Activated naive CD4-positive, alpha-beta T cell treated with Interleukin-2 at 50 U/mL for 16 hours (primary cell): ENCODE measurements at places on chromosomes 7 and 10.

DNA sequence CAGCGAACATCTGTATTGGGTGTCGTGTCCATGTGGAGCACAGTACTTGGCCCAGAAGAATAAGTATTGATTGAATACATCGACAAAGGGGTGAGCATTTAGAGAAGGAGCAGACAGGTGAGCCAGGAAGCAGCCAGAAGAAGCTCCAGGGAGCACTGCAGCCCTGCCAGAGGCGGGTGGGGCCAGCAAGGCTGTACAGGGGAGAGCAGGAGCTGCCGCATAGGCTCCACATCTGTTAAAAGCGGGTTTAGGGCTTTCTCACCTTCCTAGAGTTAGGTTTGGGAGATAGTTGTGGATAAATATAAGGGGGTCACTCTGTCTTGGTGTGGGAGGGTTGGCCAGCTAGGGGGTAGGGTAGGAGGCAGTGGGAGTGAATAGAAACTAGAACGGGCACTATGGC is 1.3 kb upstream of the CPA1 start:
- no peak for DNase-seq

DNA sequence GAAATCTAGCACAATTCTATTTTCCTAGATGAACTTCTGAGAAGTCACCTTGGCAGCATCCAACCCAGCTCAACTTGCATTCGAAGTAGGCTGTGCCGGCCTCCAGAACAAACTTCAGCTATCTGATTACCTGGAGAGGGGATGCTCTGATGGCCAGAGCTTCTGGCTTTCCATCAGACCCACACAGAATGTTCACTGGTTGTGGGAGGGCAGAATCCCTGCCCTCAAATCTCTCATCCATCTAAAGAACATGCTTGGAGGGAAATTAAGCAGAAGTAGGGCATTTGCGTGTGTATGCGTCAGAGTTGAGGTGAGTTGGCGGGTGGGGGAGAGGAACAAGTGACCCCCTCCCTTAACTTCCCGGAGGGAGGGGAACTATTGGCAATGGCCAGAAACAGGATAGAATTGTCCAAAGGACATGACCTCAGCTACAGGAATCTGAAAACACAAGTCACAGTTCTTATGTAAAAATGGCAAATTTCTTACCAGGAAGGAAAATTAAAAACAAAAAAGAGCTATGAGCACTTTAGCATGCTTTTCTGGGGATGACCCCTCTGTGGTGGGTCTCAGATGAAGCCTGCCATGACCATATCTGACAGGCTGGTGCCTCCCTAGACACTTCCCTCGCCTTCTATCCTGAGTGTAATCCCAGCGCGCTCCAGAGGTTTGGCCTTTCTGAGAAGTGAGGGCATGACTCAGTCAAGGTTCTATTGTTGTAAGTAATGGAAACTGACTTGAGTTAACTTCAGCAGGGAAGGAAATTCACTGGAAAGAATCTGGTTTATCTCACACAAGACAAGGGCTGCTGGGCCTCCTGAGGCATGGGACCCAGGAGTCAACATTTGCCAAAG is 278.8 kb downstream of the RPS24 start:
- DNase-seq, result no peak

DNA sequence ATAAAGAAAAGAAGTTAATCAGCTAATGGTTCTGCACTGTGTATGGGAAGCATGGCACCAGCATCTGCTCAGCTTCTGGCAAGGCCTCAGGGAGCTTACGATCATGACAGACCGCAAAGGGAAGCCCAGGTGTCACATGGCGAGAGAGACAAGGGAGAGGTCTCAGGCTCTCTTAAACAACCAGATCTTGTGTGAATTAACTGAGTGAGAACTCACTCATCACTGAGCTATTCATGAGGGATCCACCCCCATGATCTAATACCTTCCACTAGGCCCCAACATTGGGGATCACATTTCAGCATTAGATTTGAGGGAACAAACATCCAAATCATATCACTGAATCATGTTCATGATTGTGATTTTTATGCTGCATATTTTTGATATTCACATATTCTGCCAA is 5.8 kb downstream of the USP54 start:
- DNase-seq, result no peak

DNA sequence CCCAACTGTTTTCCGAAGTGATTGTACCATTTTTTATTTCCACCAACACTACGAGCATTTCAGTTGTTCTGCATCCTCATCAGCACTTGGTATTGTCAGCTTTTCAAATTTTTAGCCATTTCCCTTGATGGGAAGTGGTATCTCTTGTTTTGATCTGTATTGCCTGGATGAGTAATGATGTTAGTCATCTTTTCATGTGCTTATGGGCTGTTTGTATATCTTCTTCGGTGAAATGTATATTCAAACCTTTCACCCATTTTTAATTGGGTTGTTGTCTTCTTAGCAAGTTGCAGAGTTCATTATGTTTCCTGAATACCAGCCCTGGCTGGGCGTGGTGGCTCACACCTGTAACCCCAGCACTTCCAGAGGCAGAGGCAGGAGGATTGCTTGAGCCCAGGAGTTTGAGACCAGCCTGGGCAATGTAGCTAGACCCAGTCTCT is 22.1 kb downstream of the CLIP2 start:
- DNase-seq, result no peak
